Suprapubic skin (tissue), 4 donors: ENCODE measurements at places on chromosomes 3 and 15.

GRCh38 chr3:51340989-51341636 is 44.0 kb upstream of the MANF start:
- no peak for DNase-seq

GRCh38 chr3:180855364-180855763 is 57.1 kb upstream of the FXR1 start:
- DNase-seq: no peak

- DNase-seq: no peak
Measured at GRCh38 chr3:151615464-151615863, 118.3 kb upstream of the AADACL2 start.

DNA sequence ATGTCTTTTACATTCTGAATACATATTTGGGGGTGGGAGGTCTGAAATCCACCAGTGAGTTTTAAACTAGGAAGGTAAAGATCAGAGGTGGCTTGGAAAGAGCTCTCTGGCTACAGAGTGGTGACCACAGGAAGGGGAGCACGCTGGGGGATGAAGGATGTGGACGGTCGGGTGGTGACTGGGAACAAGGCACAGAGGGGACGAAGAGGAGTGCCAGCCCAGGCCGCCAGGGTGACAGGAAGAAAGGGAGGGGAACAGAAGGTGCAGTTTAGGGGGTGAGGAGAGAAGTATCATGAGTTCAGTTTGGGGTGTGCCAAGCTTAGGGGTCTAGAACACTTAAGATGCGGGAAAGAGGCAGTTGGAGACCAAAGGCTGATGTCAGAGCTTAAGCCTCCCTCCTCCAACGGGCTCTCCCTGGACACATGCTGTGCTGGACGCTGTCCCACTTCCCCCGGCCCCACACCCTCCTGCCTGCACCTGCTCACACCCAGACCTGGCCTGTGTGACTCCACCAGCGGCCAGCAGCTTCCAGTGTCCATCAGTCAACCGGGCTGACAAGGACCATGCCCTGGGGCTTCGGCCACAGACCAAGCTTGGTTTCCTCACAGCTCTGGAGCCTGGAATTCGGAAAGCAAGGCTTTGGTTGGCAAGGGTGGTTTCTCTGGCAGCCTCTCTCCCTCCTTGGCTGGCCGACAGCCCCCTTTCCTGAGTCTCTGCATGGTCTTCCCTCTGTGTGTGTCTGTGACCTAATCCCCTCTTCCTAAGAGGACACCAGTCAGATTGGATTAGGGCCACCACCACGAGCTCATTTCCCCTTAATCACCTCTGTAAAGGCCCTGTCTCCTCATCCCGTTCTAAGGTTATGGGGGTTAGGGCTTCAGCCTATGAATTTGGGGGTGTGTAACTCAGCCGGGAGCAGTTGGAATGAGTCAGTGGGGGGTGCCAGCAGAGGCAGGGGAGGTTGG is 120.4 kb upstream of the IQSEC1 start:
- DNase-seq: no peak

DNA sequence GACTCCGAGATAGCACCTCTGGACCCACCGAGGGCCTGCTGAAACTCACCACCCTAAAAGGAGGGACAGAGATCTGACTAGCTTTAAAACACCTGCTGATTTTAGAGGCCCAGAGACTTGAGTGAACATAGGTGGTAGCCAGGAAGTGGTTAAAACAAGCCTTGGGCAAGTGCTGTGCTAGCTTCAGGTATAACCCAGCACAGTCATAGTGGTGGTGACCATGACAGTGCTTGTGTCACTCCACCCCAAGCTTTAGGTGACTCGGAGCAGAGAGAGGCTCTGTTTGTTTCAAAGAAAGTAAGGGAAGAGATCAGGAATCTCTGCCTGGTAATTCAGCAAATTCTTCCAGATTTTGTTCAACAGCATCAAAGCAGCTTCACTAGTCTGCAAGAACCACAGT is 641.1 kb upstream of the BCHE start:
- DNase-seq: no peak

GRCh38 chr3:111617912-111618601 is 22.9 kb upstream of the ZBED2 start:
- no peak for DNase-seq

- no peak for DNase-seq
Measured at GRCh38 chr3:8532251-8532871, 30.7 kb downstream of the LMCD1 start.

- no peak for DNase-seq
Measured at GRCh38 chr3:12566976-12567375, 10.1 kb downstream of the MKRN2 start.

GRCh38 chr3:161555320-161555719 is 58.7 kb downstream of the OTOL1 start:
- no peak for DNase-seq

DNA sequence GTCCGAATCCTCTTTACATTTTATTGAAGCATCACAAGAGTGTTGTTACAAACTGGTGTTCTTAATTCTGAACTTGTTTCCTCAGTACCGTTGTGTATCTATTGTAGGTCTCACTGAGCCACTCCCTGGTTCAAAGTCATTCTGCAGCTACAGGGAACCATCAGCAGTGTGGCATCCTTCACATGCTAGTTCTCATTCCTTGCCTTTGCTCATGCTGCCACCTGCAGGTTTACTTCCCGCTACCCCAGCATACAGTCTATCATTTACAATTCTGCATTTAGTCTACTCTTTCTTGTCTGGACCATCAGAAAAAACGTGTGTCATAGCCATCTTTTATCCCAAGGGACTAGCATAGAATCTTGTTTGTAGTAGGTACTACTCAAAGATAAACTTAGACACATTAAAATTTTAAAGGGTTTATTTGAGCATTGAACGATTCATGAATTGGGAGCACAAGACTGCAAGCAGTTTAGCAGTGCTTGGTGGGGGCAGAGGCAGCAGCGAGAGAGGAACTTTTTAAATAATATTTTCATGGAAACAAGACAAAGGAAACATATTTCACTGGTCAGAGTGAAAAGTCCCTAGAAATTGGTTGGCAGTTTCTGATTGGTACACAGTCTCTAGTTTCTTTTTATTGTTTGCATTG is 402.1 kb downstream of the CADM2 start:
- DNase-seq: no peak

DNA sequence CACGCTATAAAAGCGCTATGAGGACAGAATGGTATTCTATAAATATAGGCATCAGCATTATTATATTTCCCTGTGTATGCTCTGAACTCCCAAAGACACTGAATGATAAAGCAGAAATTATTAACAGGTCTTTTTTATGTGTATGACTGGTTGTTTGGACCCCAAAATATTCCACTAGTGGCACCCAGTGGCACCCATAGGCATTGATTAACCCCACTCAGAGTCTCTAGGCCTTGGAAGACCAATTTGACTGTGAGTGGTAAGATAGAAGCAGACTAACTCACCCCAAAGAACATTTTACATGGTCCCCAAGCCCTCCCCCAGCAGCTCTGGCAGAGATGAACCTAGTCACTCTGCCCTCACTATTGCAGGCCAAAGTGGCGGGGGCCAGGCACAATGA is 45.4 kb upstream of the UBE2E1 start:
- DNase-seq: no peak

- DNase-seq: no peak
Measured at GRCh38 chr3:98188545-98188944, 22.0 kb downstream of the OR5H15 start.

- no peak for DNase-seq
Measured at GRCh38 chr3:182485301-182485700, 308.0 kb upstream of the ATP11B start.

- DNase-seq: peak; percentile 38
Measured at GRCh38 chr15:80199366-80199765, 46.6 kb downstream of the FAH start.

DNA sequence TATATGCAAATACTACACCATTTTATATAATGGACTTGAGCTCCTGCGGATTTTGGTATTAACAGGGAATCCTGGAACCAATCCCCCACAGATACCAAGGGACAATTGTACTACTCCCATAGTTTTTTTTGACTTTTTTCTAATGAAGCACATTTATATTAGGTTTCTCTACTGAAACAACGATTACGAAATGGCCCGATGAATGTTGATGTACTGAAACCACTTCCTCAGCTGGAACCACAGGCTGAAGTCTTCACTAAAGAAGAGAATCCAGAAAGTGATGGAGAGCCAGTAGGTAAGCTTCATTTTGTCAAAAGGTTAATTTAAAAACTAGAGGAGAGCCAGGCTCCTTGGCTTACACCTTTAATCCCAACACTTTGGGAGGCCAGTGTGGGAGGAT is 121.5 kb upstream of the LRRFIP2 start:
- DNase-seq: no peak

GRCh38 chr3:189813647-189814240 is 182.6 kb downstream of the TP63 start:
- no peak for DNase-seq
